ENCODE measurements at places on chromosomes 11 and 22.

DNA sequence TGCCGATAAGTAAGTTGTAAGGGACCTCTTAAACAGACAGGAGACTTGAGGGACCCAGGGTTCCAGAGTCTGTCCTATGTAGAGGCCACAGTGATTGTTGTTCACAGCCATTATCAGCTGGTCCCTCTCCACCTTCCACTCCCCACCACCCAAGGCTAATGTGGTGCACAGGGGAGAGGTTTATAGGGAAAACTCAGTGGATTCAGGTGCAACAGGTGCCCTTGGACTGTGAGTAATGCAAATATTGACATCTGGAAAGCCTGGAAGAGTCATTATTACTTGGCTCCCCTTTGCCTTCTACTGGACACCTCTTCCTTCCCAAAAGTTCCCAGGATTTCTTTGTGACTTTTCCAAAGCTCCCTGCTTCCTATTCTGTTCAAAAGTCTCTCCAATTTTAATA lies 441.1 kb upstream of the CCDC90B start:
- DNase-seq = no peak

- peak; percentile 17 for DNase-seq
Measured at GRCh38 chr22:22061085-22062077, 78.8 kb upstream of the TOP3B start.

GRCh38 chr11:131595797-131596196 lies 225.4 kb downstream of the NTM start:
- no peak for DNase-seq

GRCh38 chr11:127965939-127966668 lies 621.3 kb downstream of the ETS1 start:
- DNase-seq = no peak

GRCh38 chr11:87252869-87253268 lies 215.1 kb downstream of the TMEM135 start:
- DNase-seq = no peak

DNA sequence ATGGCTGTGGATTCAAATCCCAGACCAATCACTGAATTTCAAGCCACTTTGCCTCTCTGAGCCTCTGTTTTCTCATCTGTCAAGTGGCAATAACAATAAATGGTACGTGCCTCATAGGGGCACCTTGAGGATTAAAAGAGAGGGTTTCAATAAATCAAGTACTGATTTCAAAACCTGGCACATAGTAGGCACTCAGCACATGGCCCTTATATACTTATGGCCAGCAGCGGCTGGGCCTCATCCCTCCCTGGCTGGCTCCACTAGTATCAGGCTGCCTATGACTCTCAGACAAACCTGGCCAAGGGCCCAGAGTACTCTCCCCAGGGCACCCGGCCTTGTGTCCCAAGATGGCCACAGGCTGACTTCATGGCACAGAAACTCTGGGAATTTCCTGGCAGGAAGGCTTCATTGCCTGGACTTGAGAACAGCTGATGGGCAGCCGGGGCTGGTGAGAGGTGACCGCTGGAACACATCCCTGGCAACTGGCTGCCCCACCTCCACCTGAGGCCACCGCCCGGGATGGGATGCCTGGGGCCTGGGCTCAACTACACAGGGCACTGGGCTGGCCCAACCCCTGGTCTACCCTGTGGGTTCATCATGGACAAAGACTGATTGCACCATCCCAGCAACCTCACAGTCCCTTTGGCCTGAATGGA lies 3.4 kb downstream of the FADS3 start:
- no peak for DNase-seq

- no peak for DNase-seq
Measured at GRCh38 chr11:32436751-32437494, 1.6 kb upstream of the WT1 start.

DNA sequence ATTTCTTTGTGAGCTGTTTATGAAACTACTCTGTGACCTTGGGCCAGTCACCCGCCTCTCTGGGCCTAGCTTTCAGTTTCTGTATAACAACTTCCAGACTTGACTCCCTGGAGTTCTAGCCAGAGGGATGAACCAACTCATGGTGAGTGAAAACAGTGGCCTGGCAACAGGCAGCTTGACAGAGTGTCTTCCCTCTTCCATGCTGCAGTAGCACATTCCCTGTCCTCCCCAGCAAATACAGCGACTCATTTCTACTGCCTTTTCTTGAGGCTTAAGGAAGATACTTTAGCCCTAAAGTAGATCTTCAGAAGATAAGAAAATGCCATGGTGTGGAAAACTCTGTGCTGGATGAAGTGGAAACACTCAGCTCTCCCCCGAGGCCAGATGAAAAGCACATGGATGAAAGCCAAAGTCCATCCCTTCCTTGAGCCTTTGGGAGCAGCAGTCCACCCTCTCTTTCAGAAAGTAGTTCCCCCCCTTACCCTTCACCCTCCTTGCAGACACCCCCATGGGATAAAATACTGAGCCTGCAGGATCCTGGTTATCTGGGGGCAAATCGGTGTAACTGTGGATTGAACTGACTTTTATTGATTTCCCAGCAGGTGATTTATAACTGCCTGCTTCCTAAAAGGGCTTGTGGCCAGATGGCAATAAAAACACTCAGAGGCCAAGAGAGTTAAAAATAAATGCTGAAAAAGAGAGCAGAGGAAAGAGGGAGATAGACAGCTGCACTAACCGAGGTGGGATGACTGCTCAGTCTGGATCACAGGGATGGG lies 24.1 kb downstream of the IRAG1 start:
- no peak for DNase-seq

GRCh38 chr11:61827571-61828378 lies at the start of gene FADS2:
Gene FADS2 (plus strand): TSS chr11:61828300. CDS start chr11:61828391, 91 bp downstream.
- peak; percentile 86 for DNase-seq

Measured in NCI-H2081 treated with DMSO at 0.1 percent for 48 hours (cell line).